ENCODE measurements at places on chromosomes 1 and 21. TPM values are rescaled to one million over a fixed set of nuclear protein-coding genes. Genes with fewer than 3 reads are reported as not detected.

The ZNF683 gene
- total RNA-seq: not detected

The TRIM63 gene
- total RNA-seq: 0.68 TPM

The DMBX1 gene
- not detected for total RNA-seq

The UBL4B gene
- total RNA-seq: not detected

The NAV1 gene
- 13.1 TPM for total RNA-seq

The PSMG1 gene
- 16.7 TPM for total RNA-seq

The RCAN1 gene
- 12.0 TPM for total RNA-seq

The S100A3 gene
- total RNA-seq: not detected

The OR2L2 gene
- 0.17 TPM for total RNA-seq

The TMEM125 gene
- 29.9 TPM for total RNA-seq

The VASH2 gene
- total RNA-seq: 2.6 TPM

The NHLH2 gene
- total RNA-seq: 0.74 TPM

The HOOK1 gene
- 12.0 TPM for total RNA-seq

The C1orf226 gene
- 22.1 TPM for total RNA-seq

The PPM1J gene
- 2.0 TPM for total RNA-seq

The DYRK3 gene
- 9.7 TPM for total RNA-seq

The KCND3 gene
- total RNA-seq: 17.1 TPM

The ZNF648 gene
- total RNA-seq: 0.34 TPM

The CD2 gene
- 0.57 TPM for total RNA-seq

The PUM1 gene
- total RNA-seq: 80.3 TPM

The EPHX1 gene
- 151 TPM for total RNA-seq

The ZSCAN20 gene
- 11.1 TPM for total RNA-seq

The AMY1A gene
- 1.9 TPM for total RNA-seq

The ATP5PB gene
- total RNA-seq: 192 TPM

The AGBL4 gene
- 2.7 TPM for total RNA-seq

The C1QTNF12 gene
- total RNA-seq: 3.4 TPM

The TMEM52 gene
- 43.3 TPM for total RNA-seq

The GJB3 gene
- 5.4 TPM for total RNA-seq

The DIRAS3 gene
- total RNA-seq: 2.8 TPM

The G0S2 gene
- 46.4 TPM for total RNA-seq

The TMPRSS15 gene
- total RNA-seq: not detected

The CD84 gene
- total RNA-seq: 1.2 TPM

The HENMT1 gene
- total RNA-seq: 2.5 TPM

The DCAF8 gene
- 172 TPM for total RNA-seq

The SH3D21 gene
- total RNA-seq: 10.6 TPM

The OR2L8 gene
- 2.4 TPM for total RNA-seq

The RAB42 gene
- total RNA-seq: 1.9 TPM

The SELP gene
- total RNA-seq: 10.8 TPM

The GBP5 gene
- total RNA-seq: 5.8 TPM

The PRXL2B gene
- total RNA-seq: 20.3 TPM

The ADORA1 gene
- total RNA-seq: 0.27 TPM

The CELA3B gene
- not detected for total RNA-seq

The RUNX3 gene
- total RNA-seq: 2.5 TPM

The RSPO1 gene
- total RNA-seq: 1.6 TPM

The ST6GALNAC5 gene
- 18.5 TPM for total RNA-seq

Data from prostate gland (tissue), 2 donors.